ENCODE measurements at places on chromosomes 4 and X.

- DNase-seq = no peak
These were observed 342.3 kb upstream of the GRID2 start for GRCh38 chr4:91961504-91961903.

DNA sequence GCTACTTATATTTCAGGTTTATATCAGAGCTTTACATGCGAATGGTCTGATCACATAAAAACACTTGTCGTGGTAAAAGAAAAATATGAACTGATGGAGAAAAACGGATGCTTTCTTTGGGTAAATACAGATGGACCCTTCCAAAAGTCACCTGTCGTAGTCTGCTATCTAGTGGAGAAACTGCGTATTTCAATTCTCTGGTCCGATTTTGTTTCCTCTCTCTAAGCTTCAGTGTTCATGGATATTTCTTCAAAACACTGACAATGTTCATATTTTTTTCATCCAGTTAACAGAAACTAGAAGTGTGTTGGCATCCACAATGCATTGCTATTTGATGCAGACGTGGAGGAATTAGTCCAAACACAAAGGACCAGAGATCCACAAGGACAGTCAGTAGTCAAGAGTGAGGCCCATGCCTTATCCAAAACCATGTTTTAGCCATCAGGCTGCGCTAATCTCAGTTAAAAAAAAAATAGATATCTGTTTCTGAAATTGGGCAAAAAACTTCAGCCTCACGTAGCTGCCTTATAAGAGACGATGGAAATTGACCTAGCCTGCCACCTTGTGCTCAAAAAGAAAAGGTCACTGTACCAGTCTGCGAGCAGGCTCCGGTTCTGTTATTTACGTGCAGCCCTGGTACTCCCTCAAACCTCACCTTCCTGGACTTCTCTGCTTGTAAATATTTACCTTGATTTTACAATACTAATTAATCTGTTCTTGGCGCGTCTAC lies 16.0 kb downstream of the MEPE start:
- DNase-seq = peak; percentile 26

DNA sequence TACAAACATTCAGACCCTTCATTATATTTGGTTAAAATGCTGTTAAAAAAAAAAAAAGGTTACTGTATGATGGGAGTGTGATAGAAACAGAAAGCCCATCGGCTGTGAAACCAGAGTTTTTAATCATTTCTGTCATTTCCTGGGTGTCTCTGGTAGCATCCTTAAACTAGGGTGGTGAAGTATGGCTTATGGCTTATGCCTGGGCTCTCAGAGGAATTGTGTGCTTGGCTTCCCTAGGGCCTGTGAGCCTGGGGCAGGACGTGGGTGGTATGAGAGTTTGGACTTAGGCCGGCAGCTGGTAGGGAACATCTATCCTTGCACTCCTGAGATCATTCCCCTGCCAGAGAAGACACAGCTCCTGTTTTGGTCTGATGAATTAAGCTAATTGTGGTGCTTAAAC lies 52.2 kb downstream of the DCUN1D4 start:
- DNase-seq = peak; percentile 32

DNA sequence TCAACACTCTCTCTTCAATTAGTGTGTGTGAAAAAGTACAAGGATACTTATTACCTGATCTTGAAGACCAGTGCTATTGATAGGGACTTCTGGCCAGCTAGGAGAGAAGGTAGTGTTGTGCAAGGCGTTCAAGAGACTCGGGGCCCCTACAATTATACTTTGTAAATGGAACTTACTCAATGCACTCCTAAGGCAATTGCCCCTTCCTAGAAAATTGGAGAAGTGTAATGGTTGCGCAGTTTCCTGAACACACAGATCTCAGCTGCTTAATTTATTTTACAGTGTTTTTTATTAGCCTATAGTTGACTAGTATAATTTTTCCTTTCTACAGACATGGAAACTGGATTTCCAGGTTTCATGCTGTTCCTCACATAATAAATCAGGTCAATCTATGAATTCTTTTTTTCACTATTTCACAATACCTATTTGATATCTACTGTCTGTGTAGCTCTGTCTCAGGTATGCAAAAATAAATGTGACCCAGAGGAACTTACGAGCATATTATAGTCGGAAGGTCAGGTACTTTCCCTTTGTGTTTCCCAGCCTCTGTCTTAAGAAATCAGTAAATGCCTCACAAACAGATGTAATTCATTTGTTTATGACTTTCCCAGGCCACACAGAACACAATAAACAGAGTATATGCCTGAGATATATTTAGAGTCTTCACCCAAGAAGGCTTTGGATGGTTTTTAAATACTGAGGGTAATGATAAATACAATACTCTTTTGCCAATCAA lies 89.1 kb upstream of the TET2 start:
- peak; percentile 24 for DNase-seq

DNA sequence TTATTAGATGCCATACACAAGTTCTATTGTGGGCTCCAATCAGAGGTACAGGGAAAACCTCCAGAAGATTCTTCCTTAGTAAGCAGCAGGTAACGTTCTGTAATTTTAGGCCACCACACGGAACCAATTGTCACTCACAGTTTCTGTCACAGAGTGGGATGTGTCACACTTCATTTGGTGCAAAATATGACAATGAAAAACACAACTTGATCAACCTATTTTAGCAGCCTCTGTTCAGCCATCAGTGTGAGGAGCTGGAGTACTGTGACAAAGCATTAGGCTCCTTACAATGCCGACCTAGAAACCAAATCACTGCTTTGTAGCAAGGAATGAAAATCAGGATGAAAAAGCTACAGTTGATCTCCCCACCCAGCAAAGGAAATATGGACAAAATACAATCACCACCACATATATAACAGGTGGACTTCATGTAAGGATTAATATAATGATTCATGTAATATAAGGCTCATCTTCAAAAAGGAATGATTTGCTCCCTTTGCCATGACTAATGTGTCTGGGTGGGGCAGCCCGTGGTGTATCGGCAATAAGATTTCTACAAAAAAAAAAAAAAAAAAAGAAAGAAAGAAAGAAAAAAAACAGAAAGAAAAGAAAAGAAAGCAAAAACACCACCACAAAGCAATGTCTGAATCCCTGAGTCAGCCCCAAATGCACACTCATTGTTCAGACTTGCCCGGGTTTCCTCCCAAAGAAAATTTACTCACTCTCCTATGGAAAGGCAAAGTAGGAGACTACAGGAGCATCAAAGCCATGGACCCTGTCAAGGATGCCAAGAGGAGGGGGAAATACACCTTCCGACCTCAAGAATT lies 36.0 kb downstream of the SLC9A7 start:
- no peak for DNase-seq

GRCh38 chrX:28997706-28998463 lies 410.6 kb downstream of the IL1RAPL1 start:
- DNase-seq = no peak

DNA sequence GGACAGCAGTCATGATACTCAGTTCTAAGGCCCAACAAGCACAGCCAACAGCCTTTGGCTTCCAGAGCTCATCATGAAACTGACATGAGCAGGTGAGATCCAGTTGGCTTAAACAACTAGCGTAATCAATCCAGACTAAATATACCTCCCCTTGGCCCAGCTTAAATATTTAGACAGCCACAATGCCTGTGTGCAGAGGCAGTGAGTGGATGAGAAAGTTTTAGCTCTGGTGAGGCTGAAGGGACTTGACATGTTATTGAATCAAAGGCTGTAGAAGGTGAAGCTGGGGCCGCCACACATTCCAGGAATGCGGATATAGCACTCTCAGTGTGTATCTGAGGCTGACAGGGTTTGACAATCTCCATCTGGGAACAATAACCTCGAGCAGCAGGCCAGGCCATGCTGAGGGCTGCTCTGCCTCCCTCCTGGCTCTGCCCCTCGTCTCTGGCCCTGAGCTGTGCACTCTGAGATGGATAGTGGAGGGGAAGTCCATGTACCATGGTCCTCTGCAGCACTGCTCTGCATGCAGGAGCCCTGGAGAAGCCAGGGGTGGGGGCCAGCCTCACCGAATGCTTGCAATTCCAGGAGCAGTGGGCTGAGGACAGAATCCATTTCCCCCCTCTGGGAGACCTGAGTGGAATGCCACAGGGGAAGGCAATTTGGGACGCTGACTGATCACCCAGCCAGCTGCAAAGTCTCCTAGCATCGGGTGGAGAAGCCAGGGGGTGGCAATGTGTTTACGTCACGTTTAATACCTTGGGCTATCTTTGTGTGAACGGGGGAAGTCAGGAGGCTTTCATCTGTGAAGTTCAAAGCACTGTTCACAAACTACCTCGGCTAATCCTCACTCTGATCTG lies 37.3 kb upstream of the RASL11B start:
- no peak for DNase-seq

GRCh38 chr4:100707786-100708185 lies 190.0 kb upstream of the EMCN start:
- no peak for DNase-seq

DNA sequence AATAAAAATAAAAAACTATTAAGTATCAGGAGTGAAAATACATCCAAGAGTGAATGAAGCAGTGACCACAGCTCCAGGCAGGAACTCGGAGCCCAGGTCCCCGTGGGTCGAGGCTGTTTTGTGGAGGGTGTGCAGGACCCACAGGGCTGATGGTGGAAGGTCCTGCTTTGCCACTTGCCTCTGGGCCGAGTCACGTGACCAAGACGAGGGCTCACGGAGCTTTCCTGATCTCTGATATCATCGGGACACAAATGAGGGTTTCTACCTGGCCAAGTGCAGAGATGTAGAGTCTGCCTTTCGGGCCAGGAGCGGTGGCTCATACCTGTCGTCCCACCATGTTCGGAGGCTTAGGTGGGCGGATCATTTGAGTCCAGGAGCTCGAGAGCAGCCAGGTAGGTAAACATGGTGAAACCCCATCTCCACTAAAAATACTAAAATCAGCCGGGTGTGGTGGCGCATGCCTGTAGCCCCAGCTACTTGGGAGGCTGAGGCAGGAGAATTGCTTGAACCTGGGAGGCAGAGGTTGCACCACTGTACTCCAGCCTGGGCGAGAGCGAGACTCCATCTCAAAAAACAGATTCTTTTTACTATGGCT lies 7.2 kb downstream of the SLC25A6 start:
- DNase-seq = peak; percentile 11

DNA sequence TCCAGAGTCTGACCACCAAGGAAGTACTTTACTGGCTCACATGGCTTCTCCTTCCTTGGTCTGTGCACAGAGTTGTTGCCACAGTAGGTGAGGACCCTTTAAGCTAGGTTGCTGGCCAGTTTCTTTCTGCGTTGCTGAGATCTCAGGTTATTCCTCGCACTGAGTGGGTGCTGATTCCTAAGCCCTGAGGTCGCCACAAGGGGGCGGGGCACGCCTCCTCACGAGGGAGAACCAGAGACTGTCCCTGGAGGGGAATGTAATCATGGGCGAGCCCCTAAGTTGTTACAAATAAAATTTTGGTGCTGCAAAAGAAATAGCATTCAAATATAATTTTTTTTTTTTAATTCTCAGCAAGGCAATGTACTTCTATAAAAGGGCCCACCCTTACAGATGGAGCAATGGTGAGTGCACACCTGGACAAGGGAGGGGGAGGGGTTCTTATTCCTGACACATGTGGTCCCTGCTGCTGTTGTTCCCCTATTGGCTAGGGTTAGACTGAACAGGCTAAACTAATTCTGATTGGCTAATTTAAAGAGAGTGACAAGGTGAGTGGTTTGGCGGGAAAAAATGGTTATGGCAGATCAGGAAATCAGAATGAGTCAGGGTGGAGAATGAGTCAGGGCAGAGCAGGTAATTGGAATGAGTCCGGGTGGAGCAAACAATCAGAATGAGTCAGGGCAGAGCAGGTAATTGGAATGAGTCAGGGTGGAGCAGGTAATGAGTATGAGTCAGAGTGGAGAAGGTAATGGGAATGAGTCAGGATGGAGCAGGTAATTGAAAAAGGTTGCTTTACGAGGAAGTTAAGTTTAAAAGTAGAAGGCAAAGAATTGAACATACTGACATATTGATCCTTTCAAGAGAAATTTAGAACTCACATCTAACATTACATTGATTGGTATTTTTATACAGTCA lies 107.5 kb downstream of the VSIG4 start:
- DNase-seq = no peak

DNA sequence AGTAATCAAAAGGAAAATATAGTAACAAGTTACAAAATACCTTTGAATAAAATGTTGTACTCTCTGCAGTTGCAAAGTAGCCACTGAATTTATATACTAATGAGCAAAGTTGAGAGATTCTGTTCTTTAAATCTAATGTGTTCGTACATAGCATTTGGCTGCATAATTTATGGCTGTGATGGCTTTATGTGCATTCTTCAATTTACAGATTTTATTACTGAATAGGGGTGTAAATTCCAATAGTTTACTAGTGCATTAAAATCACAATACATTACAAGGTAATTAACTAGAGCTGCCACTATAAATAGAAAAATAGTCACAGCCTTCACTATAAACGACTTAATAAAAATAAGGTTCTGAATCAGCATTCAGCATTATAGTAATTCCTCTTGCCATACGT lies 620.0 kb downstream of the ADGRL3 start:
- DNase-seq = no peak

DNA sequence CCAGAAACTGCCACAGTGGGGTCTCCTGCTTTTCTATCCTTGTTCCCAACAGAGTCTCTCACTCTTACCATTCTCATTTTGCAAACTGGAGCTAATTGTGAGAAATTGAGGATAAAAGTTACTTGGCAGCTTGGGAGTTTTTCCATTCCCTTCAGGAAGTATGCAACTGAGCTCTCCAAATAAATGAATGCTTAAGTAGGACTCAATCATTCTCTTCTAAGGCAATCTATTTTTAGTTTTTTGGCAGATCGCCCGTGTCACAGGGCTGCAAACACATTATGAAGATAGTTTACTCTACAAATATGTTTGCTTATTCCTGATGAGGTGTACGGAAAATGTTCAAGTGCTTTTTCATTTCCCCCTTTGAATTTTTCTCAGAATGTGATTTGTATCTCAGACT lies 5.3 kb downstream of the ASB11 start:
- no peak for DNase-seq

GRCh38 chrX:1215123-1215823 lies 2.8 kb upstream of the CRLF2 start:
- DNase-seq = no peak

DNA sequence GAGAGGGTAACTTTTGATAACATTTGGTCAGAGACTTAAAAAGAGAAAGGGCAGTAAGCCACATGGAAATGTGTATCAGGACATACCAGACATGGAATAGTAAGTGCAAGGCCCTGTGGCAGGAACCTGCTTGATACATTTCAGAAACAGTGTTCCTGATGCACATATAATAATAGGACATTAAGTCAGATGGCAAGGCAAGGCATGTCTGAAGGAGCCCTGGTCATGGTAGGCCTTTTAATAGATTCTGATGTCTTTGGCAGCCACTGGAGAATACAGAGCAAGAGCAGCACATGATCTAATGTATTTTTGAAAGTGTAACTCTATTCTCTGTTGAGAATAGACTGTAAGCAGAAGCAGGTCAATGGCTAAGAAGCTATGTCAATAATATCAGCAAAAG lies 279.7 kb downstream of the CAMK2D start:
- DNase-seq = no peak

GRCh38 chr4:172515266-172515879 lies 653.2 kb upstream of the GALNT7 start:
- no peak for DNase-seq

Data from GM10248 (cell line).